CD14-positive monocyte (primary cell): ENCODE measurements at places on chromosomes 1 and 21. TPM values are rescaled to one million over a fixed set of nuclear protein-coding genes. Genes with fewer than 3 reads are reported as not detected.

GRCh38 chr1:232422898-232423297 is 207.0 kb downstream of the SIPA1L2 start:
- no peaks in the 10 kb centered on the region for H3K4me1 ChIP-seq
- H3K27me3 ChIP-seq = no peaks in the 10 kb centered on the region
- no peak for DNase-seq
- H3K27ac ChIP-seq = no peak overlapping the region
- no peak overlapping the region for H3K4me3 ChIP-seq

NTNG1 gene
- polyA plus RNA-seq = not detected

MROH9 gene
- not detected in 2 replicates for polyA plus RNA-seq

- H3K4me1 ChIP-seq = no peaks in the 10 kb centered on the region
- H3K27me3 ChIP-seq = no peaks in the 10 kb centered on the region
- H3K4me3 ChIP-seq = no peak overlapping the region
- no peak overlapping the region for H3K27ac ChIP-seq
- no peak for DNase-seq
Observed at GRCh38 chr1:22861764-22862440, 110.8 kb downstream of the LACTBL1 start.

GRCh38 chr1:111082421-111083203 is 57.3 kb downstream of the DRAM2 start:
- H3K4me1 ChIP-seq = no peaks in the 10 kb centered on the region
- H3K36me3 ChIP-seq = no peaks in the 10 kb centered on the region
- no peak overlapping the region for H3K27ac ChIP-seq
- no peaks in the 10 kb centered on the region for H3K27me3 ChIP-seq
- H3K4me3 ChIP-seq = no peak overlapping the region
- no peak for DNase-seq

HSPB7 gene
- polyA plus RNA-seq = not detected

DNA sequence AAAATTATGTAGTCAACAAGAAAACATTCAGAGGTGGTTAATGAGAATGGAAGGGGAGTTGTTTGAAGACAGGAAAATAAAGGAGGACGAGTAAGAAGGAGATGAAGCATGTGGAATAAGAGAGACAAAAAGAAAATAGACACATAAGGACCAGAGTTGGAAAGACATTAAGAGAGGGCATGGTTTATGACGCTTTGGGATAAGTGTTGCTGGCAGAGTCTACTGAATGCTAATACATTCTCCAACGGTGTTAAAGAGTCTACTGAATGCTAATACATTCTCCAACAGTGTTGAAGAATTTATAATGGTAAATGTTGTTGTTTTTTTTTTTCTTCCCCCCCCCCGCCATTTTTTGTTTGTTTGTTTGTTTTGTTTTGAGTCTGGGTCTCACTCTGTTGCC is 13.1 kb downstream of the PRKAA2 start:
- H3K4me3 ChIP-seq = no peak overlapping the region
- no peaks in the 10 kb centered on the region for H3K27me3 ChIP-seq
- H3K27ac ChIP-seq = no peak overlapping the region
- no peak for DNase-seq
- H3K4me1 ChIP-seq = no peaks in the 10 kb centered on the region
